ENCODE measurements at places on chromosomes 12 and 14.
A peak's percentile ranks its signal among the peaks of the same experiment; 100 is the strongest.

DNA sequence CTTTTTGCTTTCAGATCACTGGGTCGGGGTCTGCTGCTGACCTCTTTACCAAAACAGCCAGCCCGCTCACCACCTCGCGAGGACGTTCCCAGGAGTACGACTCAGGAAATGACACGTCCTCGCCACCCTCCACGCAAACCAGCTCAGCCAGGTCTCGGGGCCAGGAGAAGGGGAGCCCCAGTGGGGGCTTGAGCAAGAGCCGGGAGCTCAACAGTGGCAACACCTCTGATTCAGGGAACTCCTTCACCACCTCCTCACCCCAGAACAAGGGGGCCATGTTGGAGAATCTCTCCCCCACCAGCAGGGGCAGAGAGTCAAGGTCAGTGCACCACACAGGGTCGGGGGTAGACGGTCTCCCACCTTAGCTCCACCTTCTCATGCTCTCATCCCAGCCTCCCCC lies 33.4 kb upstream of the HSPB8 start:
- DNase-seq, result no peak

DNA sequence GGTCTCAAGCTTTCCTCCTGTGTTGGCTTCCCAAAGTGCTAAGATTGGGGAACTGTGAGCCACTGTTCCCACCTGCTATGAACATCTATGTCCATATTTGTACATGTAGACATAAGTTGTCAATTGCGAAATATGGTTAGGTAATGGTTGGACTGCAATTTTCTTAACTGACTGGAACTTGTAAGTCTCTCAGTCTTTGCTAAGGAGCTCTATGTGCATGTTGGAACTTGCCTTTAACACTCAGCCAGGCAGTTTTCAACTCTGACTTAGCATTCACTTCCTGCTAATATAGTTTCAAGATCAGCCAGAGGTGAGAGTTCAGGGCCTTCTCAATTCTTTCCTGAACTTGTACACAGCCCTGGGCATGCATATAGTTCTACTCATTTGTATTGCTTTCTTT lies 44.5 kb upstream of the EEA1 start:
- no peak for DNase-seq

DNA sequence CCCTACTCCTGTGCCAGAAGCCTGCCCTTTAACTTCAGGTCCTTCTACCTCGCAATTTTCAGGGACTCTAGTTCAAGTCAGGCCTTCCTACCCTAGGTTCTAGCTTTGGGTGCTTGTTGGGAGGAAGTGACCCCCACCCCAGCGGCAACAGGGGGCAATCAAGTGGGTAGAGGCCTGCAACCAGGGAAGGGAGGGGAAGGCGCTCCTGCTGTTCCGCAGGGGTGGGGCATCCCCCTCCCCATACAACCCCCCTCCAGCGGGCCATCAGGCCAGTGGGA lies 204 bp upstream of the PRPH start:
- no peak for DNase-seq

GRCh38 chr12:113267621-113268020 lies 46.4 kb downstream of the TPCN1 start:
- DNase-seq, result no peak

GRCh38 chr14:89771251-89771650 lies 183.3 kb downstream of the EFCAB11 start:
- DNase-seq, result no peak

GRCh38 chr12:21780786-21781185 lies 6.3 kb upstream of the KCNJ8 start:
- DNase-seq, result no peak

- DNase-seq, result peak; percentile 72
Observed at GRCh38 chr12:132506328-132507160, 16.6 kb downstream of the FBRSL1 start.

GRCh38 chr14:69268763-69269162 lies 8.8 kb downstream of the GALNT16 start:
- no peak for DNase-seq

DNA sequence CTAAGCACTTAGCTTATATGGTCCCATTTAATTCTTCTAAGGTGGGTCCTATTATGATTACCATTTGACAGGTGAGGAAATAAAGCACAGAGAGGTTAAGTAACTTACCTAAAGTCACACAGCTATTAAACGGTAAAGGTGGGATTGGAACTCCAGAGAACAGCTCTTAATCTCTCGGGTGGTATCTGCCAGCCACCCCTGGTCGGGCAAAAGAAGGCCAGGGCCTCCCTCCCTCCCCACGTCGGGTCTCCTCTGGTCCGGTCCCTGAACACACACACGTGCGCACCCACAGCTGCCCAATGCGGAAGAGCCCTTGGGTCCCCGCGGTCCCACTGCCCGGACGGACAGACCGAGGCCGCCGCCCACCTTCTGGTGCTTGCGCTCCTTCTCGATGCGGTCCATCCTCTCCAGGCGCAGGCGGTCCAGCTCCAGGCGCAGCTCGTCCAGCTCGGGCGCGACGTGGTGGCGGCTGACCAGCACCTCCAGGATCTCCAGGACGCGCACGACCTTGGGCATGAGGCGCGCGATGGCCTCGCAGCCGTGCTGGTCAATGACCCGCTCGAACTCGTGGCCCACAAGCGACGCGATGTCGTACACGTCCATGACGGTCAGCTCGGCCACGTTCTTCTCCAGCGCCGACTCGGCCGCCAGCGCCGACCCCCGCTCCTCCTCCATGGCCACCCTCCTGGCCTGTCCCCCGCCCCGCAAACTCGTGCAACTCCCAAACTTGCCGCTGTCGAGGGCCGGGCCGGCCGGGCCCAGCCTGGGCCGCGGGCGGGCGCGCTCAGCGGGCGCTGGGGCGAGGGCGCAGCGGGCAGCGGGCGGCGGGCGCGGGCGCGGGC lies 490 bp downstream of the RILPL1 start:
- DNase-seq, result peak; percentile 59

DNA sequence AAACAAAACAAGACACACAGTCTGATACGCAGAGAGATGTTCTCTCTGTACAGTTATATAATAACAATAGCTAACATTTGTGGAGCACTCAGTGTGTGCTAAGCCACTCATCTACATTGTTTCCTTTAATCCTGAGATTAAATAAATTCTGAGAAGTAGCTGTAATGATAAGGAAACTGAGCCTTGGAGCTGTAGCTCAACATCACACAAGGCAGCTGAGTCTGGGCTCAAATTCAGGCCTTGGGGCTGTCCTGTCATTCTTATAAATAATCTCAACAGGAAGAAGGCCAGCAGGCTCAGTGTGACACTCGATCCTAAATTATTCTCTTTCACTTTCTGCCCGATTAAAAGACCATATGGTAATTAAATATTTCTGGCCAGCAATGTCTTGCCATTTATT lies 24.5 kb downstream of the CDKN1B start:
- DNase-seq, result no peak

GRCh38 chr14:87935886-87936285 lies 57.1 kb downstream of the GALC start:
- no peak for DNase-seq

DNA sequence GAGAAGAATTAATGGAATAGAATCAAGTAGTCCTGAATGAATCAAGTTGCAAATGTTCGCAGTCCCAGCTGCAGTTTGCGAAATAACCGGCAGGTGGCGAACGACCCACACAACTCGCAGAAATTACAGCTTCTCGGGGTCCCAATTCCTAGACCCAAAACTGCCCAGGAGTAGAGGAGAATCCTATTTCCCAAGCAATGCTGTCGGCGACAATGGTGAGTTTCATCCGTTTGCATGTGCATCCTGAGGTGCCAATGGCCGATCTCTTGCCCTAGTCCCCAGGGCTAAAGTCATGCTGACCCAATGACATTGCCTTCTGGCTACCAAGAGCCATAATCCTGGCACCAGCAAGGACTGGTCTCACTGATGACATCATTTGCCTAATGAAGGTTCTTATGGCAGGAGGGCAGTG lies 8.5 kb upstream of the ASCL1 start:
- peak; percentile 38 for DNase-seq

DNA sequence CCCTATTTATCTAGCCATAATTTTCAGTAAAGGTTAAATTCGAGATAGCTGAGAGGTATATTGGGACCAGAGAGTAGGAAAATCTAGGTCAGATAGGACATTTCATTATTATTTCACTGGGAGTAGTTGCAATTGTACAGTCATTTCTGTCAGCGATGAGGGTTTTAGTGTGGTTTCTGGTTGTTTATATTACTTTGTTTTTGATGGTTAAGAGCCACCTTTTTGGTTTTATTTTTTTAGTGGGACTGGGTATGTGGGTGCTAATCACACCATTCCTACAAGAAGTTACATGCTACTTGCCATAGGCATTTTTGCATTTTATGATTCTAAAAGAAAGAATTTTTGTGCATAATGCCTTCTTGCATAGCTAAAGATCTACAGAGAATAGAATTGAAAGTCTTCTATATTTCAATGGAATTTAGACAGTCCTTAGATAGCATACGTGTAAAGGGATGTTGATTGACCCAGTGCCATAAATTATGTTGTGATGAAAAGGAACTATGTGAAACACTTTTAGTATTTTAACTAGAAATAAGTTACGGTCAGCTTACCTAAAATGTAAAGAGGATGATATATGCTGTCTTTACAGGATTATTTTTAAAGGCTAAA lies 85.2 kb downstream of the KTN1 start:
- DNase-seq, result no peak

- no peak for DNase-seq
Observed at GRCh38 chr14:106547735-106548434, 1021.5 kb downstream of the TMEM121 start.

- DNase-seq, result no peak
Observed at GRCh38 chr12:31220633-31221550, 105.1 kb downstream of the SINHCAF start.
